ENCODE measurements at places on chromosomes 5 and 9.

DNA sequence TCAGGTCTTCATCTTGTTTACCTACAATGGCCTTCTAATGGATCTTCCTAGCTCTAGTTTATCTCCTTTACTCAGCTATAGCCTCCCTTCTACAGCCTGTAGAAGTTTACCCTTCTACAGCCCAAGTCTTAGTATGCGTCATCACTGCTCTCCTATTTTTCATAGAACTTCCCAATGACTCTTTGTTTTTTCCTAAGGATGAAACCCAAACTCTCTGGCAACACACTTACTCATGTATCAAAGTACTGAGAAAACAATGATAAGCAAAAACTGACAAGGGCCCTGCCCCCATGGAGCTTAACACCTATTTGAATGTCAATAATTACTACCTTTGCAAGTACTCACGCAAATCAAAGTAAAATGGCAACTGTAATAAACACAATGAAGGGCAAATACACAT is 33.7 kb downstream of the LEAP2 start:
- no peak for DNase-seq

- DNase-seq = no peak
These were observed 63.6 kb upstream of the BOD1 start for GRCh38 chr5:173679909-173680630.

DNA sequence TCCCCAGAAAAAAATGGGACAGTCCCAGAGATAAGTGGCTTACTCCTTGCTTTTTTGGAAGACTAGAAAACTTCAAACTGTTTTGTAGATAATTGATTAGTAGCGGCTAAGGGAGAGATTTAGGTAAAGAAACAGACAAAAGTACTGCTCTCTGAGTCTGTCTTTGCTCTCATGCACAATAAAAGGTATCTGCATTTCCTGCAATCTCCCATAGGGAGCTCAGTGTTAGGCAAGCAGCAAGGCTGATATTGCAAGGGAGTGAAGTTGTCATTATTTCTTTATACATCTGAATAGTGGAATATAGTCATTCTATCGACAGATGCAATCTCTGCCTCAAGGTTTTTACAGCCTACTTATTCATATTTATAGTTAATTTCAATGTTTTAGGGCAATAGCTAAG is 54.9 kb upstream of the CAMK4 start:
- no peak for DNase-seq

DNA sequence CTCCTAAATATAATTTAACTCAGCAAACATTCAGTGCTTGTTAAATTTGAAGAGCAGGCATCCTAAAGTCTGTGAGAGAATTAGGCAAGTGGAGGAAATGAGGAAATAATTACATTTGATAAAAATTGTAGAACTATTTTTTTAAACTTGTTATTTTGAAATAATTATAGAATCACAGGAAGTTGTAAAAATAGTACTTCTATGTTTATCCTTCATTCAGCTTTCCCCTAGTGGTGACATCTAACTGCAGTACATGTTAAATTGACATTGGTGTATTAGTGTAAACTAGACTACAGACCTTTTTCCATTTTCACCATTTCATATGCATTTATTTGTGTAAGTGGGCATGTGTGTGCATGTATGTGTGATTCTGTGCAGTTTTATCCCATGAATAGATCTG is 51.6 kb downstream of the F2RL2 start:
- no peak for DNase-seq

- DNase-seq = no peak
These were observed 27.4 kb downstream of the LNPEP start for GRCh38 chr5:96963267-96963666.

DNA sequence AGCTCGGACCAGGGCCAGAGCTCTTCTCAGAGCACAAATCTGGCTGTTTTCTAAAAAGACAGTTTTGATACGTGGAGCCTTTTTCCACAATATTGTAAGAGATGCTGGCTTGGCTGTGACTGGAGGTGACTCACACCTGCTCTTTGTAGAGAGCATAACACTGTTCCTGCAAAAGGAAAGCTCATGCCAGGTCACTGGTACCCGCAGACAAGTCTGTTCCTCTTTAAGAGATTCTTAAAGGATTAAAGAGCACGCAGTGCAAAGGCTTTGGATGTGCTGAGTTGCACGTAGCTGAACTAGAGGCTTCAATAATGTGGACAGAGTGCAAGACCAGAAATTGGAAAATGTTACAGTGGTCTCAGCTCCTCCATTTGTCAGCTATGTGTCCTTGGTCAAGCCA is 19.0 kb downstream of the ACTL7B start:
- DNase-seq = no peak

DNA sequence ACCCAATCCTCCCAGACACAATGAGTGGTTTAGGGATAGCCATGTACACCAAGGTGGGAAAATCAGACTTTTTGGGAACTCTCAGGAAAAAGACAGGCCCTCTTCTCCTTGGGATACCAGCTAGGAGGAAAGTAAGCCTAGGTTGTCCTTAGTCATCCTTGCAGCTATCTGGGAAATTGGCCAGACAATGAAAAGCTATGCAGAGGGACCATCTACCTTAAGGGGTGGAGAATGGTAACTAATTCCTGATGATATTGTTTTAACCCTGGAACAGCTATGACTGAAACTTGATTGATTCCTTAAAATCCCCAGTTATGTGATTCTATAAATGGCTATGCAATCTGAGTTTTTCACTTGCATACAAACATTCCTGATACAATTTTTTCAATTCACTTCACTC is 88.9 kb upstream of the BNC2 start:
- DNase-seq = no peak

DNA sequence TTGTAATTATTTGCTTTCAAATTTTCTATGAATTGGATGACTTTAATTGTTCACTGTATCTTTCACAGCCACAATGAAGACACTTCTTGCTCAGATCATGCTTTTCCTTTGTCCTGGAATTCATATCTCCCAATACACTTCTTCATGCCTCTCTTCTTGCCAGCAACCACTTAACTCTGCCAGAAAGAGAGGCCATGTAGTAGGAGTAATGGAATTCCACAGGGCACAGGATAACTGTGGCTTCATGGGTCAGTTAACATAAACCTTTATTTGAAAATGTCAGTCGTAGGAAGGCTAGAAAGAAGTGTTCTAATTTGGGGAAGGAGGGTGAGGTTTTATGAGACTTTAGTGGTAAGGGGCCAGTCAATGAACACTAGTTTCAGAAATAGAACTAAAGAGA is 190.3 kb downstream of the TMEM167A start:
- no peak for DNase-seq

- no peak for DNase-seq
These were observed 6.4 kb downstream of the TLE4 start for GRCh38 chr9:79577969-79578723.

DNA sequence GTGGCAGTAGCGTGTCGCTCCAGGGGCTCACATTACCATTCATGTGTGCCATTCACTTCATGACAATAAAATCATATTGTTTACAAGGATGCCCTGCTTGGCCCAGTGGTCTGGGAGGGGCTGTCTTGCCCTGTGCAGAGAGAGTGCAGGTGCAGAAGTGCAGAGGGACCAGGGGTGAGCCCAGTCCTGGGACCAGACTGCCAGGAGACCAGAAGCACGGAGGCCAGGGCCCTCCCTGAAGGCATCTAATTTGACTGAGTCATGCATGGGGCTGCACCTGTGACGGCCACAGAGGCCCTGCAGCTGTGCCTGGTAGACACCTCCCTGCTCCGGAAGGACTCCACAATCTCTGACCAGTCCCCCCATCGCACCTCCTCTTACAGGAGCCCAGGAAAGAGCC is 164.4 kb upstream of the FOXD4L5 start:
- no peak for DNase-seq

- DNase-seq = no peak
These were observed 256.9 kb downstream of the DMAC1 start for GRCh38 chr9:7542693-7543092.

DNA sequence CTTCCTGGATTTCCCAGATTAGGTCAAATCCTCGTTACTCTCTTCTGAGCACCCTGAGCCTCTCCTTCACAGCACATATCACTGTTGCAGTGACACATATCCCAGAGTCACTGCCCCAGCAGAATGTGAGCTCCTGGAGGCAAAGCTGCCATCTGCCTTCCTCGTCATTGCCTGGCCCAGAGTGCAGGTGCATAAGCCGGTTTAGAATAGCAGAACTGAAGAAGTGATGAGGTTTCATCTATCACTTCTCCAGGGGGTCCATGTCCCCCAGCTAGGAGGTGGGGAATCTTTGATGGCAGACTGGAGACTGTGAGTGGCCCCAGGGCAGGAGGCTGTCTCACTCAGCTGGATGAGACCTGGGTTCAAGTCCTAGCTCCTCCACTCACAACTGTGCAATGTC is 25.8 kb downstream of the NIPAL4 start:
- no peak for DNase-seq

DNA sequence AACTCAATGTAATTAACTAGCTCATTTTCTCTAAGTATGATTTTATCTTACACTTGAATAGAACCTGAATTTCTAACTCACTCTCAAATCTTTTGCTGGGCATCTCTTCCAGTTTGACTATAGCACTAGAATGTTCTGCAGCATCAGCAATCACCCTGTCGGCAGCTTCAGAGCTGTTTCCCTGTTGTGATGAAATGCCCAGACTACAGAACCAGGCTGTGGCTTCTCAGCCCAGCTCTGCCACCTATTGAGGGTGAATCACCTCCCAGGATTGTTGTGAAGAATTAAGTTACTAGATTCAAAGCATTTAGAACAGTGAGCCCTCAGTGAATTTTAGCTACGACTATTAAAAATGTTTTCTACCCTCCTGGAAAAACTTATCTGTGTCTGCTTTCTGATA is 90.4 kb upstream of the ANKRD55 start:
- DNase-seq = no peak

GRCh38 chr5:62041156-62041756 is 264.8 kb upstream of the KIF2A start:
- DNase-seq = no peak

DNA sequence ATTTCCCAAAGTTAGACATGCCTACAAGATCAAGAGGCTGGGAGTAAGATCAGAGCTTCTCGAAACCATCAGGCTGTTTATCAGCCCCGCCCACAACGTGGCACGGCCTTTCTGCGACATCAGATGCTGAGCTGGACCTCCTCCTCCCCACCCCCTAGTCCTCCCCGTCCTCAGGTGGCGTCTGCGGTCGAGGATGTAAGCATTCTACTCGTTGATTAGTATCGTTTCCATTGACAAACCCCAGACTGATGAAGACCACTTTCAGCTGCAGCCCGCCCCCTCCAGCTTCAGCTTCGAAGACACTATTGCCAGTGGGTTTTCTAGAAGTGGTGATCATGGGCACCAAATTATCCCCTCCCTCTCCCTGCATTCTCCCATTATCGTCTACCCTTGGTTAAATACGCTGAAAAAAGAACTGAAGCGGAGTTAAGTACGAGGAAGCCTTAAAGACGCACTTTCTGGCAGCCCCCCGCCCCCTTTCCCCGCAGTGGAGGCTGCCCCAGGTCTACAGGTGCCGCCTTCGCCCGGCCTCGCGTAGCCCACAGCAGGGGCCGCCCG is 1.1 kb downstream of the PPIC start:
- no peak for DNase-seq

DNA sequence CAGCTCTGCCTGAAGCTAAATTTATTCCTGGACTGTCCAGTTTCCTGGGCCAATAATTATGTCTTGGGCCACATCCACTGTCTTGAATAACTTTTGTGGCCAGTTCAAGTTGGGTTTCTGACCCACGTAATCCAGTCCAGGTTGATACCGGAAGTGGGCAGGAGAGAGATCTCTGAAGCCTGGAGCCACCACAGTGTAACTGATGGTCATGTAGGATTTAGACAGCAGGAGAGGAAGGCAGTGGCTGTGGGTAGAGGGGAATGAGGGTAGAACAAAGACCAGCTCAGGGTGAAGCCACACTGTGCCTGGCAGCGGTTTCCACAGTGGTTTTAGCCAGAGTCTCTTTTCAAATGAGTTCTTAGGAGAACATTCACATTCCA is 30.2 kb downstream of the SH3PXD2B start:
- DNase-seq = no peak

- no peak for DNase-seq
These were observed 92.2 kb upstream of the GNAQ start for GRCh38 chr9:78123808-78124207.

GRCh38 chr9:34121996-34122395 is 4.5 kb downstream of the DCAF12 start:
- DNase-seq = no peak

DNA sequence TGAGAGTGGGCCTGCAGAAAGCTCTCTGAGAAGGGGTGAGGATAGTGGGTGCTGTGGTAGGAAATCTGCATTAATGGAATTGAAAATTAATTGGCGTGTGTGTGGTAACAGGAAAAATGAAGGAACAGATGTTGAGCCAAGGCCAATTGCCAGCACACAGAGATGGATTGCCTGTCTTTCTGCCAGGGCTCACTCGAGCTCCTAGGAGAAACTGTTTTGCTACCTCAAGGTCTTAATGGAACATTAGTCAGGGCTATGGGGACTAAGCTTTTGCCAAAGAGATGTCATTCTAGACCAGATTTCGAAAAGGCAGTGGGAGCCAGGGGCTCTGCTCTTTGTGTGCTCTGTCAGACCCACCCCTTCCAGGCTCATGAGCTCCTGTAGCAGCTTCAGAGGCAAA is 124.0 kb upstream of the EFNA5 start:
- no peak for DNase-seq

GRCh38 chr9:69745716-69746437 is 13.9 kb downstream of the PTAR1 start:
- no peak for DNase-seq

GRCh38 chr5:40240671-40241070 is 439.0 kb upstream of the PTGER4 start:
- DNase-seq = no peak

- peak; percentile 61 for DNase-seq
These were observed 50.9 kb upstream of the CEMIP2 start for GRCh38 chr9:71819115-71819739.

- DNase-seq = no peak
These were observed 196.6 kb downstream of the FANCC start for GRCh38 chr9:95120781-95121370.

DNA sequence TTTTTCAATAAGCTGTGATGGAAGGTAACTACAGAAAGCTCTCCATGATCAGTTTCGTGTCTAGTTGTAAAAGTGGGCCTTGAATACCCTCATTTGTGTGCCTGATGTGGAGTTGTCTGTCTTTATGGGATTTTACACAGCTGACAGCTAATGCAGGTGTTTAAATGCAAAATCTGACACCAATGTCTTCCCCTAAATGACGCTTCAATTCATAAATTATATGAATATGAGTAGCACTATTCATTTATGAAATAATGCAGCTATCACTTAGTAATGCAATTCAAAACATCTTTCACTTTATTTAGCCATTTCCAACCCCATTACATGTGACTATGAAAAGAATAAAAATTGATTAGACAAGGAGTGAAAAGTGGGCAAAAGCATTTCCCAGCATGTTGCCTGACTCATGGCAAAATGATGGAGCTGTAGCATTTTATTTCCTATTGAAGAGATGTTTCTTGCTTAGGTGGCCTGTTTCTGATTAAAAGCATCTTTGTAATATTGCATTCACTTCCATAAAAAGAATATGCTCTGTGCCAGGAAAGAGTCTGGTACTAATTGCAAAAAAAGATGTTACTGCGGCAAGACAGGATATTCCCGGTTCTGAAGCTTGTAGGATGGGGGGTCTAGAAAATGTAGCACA is 116.7 kb upstream of the HAPLN1 start:
- DNase-seq = no peak

Measured in naive thymus-derived CD8-positive, alpha-beta T cell (primary cell).